ENCODE measurements at places on chromosomes 2 and 18. TPM values are rescaled to one million over a fixed set of nuclear protein-coding genes. Genes with fewer than 3 reads are reported as not detected.

NCKAP5 gene
- 0.61 TPM for total RNA-seq

RNF144A gene
- 10.4 TPM for total RNA-seq

CAPN14 gene
- total RNA-seq, result not detected

TM4SF20 gene
- total RNA-seq, result 8.7 TPM

RGPD8 gene
- 4.4 TPM for total RNA-seq

SLC9A4 gene
- not detected for total RNA-seq

PARD3B gene
- total RNA-seq, result 0.52 TPM

CNGA3 gene
- total RNA-seq, result 0.09 TPM

C2orf15 gene
- 0.58 TPM for total RNA-seq

APLF gene
- 0.58 TPM for total RNA-seq

SPIRE1 gene
- total RNA-seq, result 19.6 TPM

ADRA2B gene
- 0.14 TPM for total RNA-seq

CAPN13 gene
- total RNA-seq, result 0.15 TPM
